Activated naive CD4-positive, alpha-beta T cell treated with anti-CD3 and anti-CD28 coated beads, Interleukin-2, amount 50 U/mL, for 72 hours (primary cell): ENCODE measurements at places on chromosomes 3 and 15.
A peak's percentile ranks its signal among the peaks of the same experiment; 100 is the strongest.

- DNase-seq, result no peak
Observed at GRCh38 chr3:127747751-127748521, 74.4 kb downstream of the MGLL start.

DNA sequence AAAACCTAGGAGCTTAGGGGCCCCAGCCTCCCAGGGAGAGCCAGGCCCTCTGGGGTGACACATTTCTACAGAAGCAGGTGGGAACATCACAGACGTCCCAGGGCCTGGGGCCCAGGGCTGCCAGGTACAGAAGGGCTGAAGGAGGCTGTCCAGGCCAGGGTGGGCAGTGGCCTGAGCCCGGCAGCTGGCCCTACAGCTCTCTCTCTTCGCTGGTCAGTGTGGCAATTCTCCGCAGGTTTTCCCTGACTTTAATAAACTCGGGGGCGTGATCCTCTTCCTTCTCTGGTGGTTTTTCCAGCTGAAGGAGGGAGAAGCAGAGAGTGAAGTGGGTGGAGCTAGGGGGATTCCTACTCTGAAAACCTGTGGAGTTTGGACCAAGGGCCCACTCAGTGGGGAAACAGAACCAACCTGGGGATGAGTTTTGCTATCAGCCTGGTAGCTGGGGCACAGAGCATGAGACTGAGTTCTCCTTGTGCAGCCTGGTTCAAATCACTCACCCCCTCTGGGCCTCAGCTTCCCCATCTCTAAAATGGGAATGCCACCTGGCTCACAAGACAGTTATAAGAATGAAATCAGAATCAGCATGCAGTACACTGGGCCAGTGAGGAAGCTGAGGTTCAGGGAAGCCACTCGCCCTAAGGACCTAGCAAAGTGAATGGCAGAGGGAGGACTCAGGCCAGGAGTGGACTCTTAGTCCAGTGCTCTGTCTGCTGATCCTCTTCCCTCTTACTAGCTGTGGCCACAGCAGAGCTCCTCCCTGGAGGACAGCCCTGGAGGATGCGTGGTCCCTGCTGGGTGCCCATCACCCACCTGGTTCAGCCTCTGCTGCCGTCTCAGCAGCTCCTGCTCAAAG lies 10.6 kb downstream of the FAM107A start:
- DNase-seq, result no peak

GRCh38 chr15:77033417-77033728 lies 37.5 kb downstream of the TSPAN3 start:
- no peak for DNase-seq

GRCh38 chr15:57923306-57923705 lies 142.2 kb downstream of the ALDH1A2 start:
- no peak for DNase-seq

- no peak for DNase-seq
Observed at GRCh38 chr3:48690846-48691458, 5.2 kb upstream of the NCKIPSD start.

- no peak for DNase-seq
Observed at GRCh38 chr3:28726840-28727239, 378.2 kb upstream of the AZI2 start.

DNA sequence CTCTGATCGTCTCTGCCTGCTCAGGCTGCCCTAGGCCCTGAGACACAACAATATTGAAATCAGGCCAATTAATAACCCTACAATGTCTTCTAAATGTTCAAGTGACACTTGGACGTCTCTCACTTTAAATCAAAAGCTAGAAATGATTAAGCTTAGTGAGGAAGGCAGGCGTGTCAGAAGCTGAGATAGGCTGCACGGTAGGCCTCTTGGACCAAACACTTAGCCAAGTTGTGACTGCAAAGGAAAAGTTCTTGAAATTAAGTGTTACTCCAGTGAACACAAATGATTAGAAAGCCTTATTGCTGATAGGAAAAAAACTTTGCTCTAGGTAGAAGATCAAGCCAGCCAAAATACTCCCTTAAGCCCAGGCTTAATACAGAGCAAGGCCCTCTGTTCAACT lies 2.2 kb downstream of the HPS3 start:
- no peak for DNase-seq

- no peak for DNase-seq
Observed at GRCh38 chr3:6805236-6805635, 55.7 kb upstream of the GRM7 start.

DNA sequence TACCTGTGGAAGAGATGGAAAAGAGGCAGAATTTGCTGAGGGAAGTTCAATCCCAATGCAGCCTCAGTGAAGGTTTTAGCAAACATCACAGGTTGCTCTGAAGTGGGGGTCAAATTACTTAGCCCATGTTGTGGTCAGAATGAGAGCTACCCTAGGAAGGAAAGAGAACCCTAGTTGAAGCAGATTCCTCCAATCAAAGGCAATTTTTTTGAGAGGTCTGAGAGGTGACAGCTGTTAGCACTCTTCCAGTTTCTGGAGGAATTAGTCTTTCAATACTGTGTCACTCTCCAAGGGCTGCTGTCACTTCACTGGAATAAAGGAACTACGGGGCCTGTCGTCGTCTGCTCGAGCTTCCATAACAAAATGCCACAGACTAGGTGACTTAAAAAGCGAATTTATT lies 584.2 kb upstream of the DPPA4 start:
- DNase-seq, result no peak

- DNase-seq, result no peak
Observed at GRCh38 chr15:48298914-48299313, 32.3 kb upstream of the DUT start.

- DNase-seq, result no peak
Observed at GRCh38 chr3:170499562-170500156, 81.0 kb downstream of the CLDN11 start.

- no peak for DNase-seq
Observed at GRCh38 chr3:113057117-113057516, 66.3 kb downstream of the GTPBP8 start.

DNA sequence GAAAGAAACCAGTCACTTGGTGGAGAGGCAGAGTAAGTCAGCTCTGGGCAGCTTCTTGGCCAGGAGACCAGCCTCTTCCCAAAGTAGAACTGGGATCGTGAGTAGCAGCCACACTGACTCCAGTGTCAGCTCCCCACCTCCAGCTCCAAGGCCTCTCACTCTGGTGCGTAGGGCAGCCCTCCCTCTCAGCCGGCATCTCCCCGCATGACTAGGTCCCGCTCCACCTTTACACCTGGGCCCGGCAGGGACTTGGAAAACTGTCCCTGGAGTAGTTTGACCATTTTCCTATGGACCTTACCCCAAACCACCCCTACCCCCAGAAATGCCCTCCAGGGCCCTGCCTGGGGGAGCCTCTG lies 3.3 kb downstream of the STRA6 start:
- DNase-seq, result no peak

DNA sequence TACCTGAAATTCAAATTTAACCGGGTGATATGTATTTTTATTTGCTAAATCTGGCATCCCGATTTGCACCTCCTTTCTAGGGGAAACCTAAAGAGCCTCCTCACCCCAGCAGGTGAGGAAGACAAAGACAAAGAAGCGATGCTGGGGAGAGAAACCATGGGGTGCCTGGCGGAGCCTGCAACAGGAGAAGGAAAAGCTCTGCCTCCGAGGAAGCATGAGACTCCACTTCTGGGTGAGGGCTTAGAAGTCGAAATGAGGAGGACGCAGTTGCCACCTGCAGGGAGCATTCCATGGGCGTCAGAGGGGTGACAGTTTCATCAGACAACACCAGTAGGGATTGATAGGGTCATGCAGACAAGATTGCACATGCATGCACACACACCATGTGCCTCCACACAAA lies 30.5 kb upstream of the LYZL4 start:
- DNase-seq, result no peak

- DNase-seq, result no peak
Observed at GRCh38 chr3:159185443-159186050, 383.7 kb downstream of the MFSD1 start.

GRCh38 chr15:66237513-66238235 lies 15.9 kb downstream of the MEGF11 start:
- no peak for DNase-seq

- no peak for DNase-seq
Observed at GRCh38 chr15:44670087-44670950, 6.9 kb upstream of the SPG11 start.

DNA sequence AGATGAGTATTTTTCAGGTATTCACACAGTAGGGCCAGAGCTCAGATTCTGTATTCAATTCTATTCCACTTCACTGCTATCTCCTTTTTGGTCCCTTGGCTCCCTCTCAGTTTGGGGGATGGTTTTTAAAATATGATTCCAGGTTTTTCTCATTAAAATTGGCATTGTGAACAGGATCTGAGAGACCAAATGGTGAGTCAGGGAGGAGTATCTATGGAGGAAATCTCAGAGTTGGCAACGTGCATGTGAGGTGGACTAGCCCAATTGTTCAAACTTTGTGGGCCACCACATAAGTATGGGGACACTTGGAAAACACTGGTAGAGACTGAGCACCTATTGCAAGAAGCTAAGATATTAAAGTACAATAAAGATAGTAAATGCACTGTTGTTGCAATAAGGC lies 53.9 kb upstream of the TTC14 start:
- DNase-seq, result no peak

- no peak for DNase-seq
Observed at GRCh38 chr3:155382396-155383042, 89.0 kb upstream of the STRIT1 start.

GRCh38 chr3:141366285-141367037 lies 1.8 kb upstream of the ZBTB38 start:
- no peak for DNase-seq

DNA sequence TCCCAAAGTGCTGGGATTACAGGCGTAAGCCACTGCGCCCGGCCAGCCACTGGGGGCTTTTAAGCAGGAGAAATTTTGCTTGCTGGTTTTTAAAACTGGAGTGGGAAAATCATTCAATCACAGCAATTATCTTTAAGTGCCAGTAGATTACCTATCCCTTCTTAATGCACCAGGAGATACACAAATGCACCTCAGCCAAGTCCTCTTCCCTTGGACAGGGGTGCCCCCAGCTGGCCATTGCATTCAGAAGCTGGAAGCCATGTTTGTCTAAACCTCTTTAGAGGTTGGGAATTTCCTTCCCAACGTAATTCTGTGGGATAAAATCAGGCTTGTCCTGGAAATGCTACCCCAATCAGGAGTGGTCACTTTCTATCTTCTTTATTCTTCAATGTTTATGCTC lies 26.6 kb downstream of the MIX23 start:
- no peak for DNase-seq

GRCh38 chr3:73624821-73625665 lies at the start of gene PDZRN3:
Gene PDZRN3, minus strand, starts transcription at chr3:73624941.
- no peak for DNase-seq

GRCh38 chr3:131655070-131655690 lies 152.4 kb upstream of the MRPL3 start:
- DNase-seq, result no peak

- no peak for DNase-seq
Observed at GRCh38 chr3:113278599-113278955, 67.2 kb downstream of the BOC start.

- no peak for DNase-seq
Observed at GRCh38 chr3:194168994-194169393, 33.0 kb downstream of the HES1 start.

DNA sequence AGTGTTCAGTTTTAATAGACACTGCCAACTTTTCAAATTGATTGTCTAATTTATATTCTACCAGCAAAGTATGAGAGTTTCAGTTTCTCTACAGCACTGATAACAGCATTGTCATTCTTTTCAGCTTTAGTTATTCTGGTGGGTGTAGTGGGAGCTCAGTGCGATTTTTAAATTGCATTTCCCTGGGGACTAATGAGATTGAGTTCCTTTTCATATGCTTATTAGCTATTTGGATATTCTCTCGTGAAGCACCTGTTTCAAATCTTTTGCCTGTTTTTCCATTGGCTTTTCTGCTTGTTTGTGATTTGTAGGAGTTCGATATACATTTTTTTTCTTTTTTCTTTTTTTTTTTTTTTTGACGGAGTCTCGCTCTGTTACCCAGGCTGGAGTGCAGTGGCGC lies 18.8 kb upstream of the IDH2 start:
- DNase-seq, result no peak

GRCh38 chr3:15557511-15557946 lies 36.0 kb upstream of the COLQ start:
- peak; percentile 66 for DNase-seq

- DNase-seq, result no peak
Observed at GRCh38 chr15:52656412-52656811, 22.8 kb downstream of the ATOSA start.

DNA sequence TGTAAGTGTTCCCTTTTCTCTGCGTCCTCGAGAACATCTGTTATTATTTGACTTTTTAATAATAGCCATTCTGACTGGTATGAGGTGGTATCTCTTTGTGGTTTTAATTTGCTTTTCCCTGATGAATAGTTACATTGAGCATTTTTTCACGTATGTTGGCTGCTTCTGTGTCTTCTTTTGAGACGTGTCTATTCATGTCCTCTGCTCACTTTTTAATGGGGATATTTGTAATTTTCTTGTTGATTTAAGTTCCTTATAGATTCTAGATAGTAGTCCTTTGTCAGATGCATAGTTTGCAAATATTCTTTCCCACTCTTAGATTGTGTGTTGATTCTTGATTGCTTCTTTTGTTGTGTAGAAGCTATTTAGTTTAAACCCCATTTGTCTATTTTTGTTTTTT lies 179.2 kb downstream of the DOCK3 start:
- DNase-seq, result no peak

GRCh38 chr3:196757876-196758739 lies 18.5 kb downstream of the PAK2 start:
- no peak for DNase-seq

- DNase-seq, result peak; percentile 53
Observed at GRCh38 chr3:119559441-119559963, at the start of gene CD80. Gene CD80, minus strand, starts transcription at chr3:119559614. Its CDS starts 1,886 bp downstream, at chr3:119557728.

- no peak for DNase-seq
Observed at GRCh38 chr3:134804508-134805480, 9.7 kb downstream of the EPHB1 start.

GRCh38 chr15:94287794-94288246 lies 56.5 kb downstream of the MCTP2 start:
- DNase-seq, result peak; percentile 58

DNA sequence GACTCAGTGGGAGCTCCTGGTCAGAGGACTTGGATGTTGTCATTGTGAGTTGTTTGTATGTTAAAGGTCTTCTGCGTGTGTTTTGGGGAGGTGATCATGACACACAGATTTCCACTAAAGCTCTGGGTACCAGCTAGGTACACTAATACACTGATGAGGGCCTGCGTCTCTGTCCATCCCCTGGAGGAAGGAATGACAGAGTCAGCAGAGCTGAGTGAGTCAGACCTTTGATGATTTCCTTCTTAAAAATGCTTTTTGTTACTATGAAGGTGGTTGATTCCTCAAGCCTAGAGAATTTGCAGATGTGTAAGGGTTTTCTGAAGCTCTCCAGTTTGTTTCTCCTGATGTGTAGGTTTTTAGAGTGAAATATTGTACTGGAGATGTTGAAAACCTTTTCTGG lies 424.1 kb upstream of the TPM1 start:
- no peak for DNase-seq

GRCh38 chr3:8839607-8840325 lies 70.4 kb upstream of the OXTR start:
- no peak for DNase-seq
